ENCODE measurements at places on chromosomes 16 and 17.
A peak's percentile ranks its signal among the peaks of the same experiment; 100 is the strongest.

DNA sequence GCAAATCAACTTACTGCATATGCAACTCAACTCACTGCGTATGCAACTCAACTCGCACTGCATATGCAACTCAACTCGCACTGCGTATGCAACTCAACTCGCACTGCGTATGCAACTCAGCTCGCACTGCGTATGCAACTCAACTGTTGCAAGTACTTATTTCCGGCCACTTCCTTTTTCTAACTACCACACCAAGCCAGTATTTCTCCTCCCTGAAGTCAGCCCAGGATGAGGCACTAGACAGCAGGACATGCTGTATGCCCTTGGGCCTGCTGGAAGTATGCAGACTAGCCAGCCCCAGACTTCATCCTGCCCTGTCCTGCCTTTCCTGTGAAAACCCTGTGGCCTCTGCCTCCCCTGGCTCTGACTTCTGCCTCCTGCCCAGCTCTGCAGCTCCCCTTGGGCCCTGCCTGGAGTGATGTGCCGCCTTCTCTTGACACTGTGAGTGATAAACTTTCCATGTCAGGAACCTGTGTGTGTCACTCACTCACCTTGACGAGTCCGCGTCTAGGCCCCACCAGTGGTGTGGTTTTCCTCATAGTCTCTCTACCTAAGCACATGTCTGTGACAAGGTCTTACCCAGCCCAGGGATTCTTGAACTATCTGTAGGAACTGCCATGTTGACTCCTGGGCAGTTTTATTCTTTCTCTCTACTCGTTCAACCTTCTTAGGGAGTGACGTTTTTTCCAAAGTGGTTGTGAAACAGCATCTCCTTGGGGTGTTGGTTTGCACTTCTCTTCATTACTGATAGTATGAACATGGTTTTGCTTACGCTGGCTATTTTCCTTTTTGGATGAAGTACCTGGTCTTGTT, 16.4 kb downstream of the ZNF778 start:
- no peak for DNase-seq

- no peak for DNase-seq
These were observed 27.9 kb upstream of the DBNDD1 start for GRCh38 chr16:90046971-90047713.

DNA sequence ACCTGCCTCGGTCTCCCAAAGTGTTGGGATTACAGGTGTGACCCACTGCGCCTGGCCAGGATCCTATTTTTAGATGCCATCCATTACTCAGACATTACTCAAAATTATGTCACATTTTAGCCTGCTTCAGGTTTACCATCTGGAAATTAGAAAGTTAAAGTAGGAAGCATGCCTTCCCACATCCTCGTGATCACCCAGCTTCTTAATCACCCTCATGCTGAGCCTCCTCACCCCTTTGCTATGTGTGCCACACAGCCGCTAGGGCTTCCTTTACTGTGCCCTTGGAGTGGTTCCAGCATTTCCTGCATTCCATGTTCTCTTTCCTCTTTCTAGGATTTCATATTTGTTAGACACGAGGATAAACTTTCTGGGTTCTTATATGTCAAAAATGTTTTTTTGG, 9.3 kb downstream of the ADORA2B start:
- DNase-seq = peak; percentile 71

DNA sequence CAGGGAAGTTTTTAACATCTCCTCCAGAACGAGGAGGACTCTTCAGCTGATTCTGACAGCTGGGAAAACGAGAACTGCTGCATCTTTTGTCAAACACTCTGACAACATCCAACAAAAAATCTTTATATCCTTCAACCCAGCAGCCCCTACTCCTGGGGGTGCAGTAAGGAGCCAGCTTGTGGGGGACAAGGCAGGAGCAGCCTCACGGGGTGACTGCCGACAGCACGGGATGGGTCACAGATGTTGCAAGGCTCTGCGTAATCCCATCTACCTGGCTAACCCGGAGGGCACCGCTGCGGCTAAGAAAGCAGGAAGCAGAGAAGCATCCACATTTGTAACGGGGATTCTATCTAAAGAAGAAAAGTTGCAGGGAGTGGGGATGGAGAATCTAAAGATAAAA, 28.6 kb downstream of the WDR45B start:
- DNase-seq = no peak

- no peak for DNase-seq
These were observed 6.4 kb downstream of the NHERF1 start for GRCh38 chr17:74754832-74755231.

DNA sequence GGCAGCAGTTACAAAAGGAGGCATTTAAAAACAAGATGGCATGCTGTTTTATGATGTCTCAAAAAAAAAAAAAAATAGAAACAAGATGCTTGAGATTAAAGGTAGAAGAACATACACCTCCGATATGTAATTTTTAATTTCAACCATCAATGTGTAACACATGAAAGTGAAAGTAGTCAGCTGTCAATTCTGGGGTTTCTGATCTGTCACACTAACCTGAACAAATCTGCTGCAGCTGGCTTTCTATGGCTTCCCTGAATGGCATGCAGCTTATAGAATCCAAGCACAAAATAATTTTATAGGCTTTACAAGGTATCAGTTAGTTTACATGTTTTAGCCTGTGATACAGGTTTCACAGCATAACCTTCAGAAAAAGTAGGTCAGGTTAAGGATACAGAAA, 13.5 kb downstream of the GLYR1 start:
- DNase-seq = no peak

GRCh38 chr17:43664096-43664495, 2.4 kb upstream of the MEOX1 start:
- no peak for DNase-seq

GRCh38 chr17:18069101-18069500, 18.6 kb upstream of the DRG2 start:
- DNase-seq = no peak

GRCh38 chr16:22375117-22375962, 921 bp upstream of the CDR2 start:
- DNase-seq = no peak

GRCh38 chr17:29757788-29758187, 135.1 kb upstream of the CORO6 start:
- no peak for DNase-seq

GRCh38 chr16:495127-495748, 32.3 kb upstream of the CAPN15 start:
- no peak for DNase-seq

DNA sequence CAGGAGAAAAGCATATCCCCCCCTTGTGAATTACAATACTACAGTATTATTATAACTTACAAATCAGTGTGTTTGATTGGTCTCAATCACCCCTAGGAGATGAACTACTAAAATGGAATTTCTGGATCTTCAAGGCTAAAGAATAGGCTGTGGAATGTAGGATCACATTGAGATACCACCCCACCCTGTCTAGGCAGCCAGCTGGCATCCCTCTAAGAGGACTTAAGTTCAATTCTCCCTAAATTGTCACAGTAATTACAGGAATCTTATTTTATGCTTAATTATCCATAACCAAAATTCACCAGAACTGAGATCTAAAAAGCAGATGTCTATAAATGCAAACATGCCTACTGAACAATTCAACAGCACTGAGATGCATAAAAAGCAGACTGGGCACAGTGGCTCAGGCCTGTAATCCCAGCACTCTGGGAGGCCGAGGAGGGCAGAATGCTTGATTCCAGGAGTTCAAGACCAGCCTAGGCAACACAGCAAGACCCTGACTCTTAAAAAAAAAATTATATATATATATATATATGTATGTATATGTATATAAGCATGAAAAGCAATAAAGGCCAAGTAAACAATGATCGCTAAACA, 12.0 kb downstream of the AP1G1 start:
- no peak for DNase-seq

GRCh38 chr16:50260206-50261159, 5.9 kb upstream of the ADCY7 start:
- no peak for DNase-seq

DNA sequence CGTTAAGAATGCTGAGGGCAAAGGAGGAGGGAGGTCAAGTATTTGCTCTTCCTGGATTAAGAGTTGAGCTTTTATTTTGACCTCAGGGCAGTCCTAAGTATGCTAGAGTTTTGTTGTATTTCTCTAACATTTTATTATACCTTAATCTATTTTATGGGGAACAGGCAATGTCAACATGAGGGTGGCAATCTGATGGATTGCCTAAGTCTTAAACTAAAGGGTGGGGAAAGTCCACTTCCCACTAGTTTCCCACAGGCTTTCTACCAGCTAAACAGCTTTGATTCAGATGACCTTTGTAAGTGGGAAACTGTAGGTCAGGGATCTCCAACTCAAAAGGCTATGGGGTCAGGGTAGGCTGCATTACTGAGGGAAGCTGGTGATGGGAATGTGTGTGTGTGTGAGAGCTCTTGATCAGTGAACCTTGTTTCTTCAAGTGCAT, 24.9 kb downstream of the HSD17B2 start:
- DNase-seq = no peak

DNA sequence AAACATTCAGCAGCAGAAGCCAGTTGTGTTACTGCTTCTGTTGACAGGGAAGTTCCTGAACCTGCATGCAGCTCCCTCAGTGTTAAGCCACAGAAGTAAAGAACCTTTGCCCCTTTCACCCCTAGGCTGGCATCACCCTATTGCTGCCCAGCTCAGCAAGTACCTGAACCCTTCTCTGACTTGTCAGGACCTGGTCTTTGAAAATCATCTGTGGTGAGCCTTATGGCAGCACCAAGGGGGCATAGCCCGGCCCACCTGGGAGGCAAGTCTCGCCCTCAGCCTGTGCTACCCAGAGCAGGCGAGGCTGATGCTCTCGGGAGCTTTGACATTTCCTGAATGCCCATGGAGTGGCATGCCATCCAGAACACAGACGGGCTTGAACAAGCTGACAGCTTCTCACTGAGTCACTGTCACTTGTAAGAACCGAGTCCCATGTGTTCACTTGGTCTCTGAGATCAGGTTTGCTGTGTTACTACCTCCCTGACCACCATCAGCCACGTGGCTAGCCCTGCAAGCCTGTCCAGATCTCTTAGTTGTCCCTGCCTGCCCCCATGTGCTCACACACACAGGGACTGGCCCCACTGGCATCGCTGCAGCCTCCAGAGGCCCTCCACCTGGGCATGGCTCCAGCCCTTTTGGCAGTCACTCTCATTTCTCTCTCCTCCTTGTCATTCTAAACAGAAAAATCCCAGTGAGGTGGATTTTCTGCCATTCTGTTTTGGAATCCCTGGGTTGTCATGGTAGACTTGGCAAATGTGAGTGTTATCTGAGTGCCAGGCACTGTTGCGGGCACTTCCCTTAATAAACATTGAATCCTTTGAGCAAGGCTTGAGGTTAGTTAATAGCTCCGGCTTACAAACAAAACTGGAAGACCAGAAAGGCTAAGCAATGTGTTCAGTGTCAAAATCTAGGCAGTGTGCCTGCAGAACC, 2.9 kb upstream of the CARMIL2 start:
- DNase-seq = no peak

GRCh38 chr16:53958341-53958880, 254.5 kb downstream of the FTO start:
- DNase-seq = no peak

- no peak for DNase-seq
These were observed 291.6 kb upstream of the TNRC6C start for GRCh38 chr17:77666881-77667395.

GRCh38 chr17:80529104-80529903, 15.3 kb upstream of the RPTOR start:
- no peak for DNase-seq

DNA sequence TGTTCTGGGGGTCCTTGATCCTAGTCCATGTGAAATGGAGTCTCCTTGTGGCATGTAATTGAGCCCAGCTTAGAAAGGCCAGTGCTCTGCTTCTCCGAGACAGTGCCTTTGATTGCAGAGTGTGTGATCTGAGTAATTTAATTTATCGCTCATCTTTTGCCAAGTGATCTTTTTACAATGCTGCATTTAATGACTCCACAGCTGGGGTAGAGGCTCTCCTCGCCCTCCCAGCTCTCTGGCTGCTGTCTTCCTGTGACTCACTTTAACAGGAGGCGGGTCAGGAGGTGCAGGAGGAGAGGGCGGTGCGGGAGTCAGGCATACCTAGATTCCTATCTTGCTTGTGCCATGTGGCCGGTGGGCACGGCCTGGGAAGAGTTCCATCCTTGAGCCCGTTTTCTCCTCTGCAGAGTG, 113.4 kb upstream of the FOXF1 start:
- peak; percentile 39 for DNase-seq

DNA sequence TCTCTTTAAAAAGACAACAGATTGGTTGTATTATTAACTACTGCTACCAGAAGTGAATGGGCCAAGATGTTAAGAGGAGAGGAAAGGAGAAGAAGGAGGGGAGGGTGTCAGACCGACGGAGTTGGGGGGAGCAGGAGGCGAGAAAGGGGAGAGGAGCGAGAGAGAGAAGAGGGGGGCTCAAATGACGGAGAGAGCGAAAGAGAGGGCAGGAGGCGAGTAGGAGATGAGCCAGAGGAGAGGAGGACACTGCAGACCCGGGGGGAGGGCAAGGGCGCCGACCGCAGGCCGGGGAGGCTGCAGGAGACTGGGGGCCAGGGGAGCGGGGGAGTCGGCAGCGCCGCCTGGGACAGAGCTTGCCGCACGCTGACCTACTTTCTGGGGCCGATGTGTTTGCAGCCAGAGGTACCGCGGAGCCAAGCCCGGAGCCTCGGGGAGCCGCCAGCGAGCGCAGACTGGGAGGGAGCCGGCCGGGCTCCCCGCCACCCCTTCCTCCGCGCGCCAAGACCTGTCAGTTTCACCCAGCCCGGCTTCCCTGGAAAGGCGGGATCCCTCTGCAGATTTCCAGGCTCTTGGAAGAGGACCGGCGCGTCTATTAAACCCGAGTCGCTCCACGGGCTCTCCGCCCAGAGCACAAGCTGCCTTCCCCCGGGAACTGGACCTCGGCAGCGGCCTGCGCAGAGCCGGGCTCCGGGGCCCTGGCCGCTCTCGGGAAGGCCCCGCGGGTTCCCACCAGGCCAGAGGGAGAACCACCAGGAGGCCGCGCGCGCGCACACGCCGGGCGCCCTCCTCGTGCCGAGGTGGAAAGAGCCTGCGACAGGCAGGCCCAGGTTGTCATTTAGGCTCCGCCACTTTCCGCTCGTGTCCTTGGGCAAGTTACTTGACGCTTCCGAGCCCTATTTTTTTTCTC, 74.6 kb downstream of the CMC2 start:
- DNase-seq = no peak

DNA sequence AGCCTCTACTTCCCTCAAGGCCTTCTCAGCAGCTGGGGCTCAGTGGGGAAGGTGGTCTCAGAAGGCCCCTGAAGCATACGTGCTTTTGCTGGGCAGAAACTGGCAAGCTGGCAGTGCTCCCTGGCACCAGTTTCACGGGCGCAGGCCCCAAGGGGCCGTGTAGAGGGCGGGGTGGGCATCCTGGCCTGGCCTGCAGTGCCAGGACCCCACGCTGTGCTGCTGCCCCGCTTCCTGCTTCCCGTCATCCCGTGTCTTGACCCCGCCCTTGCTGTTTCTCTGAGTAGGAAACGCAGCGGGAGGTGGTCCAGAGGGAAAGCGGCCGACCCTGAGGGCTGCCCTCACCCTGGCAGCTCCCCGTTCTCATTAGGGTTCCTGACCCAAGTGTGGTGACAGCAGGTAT, 6.8 kb downstream of the CDK5R1 start:
- no peak for DNase-seq

All from amniotic stem cell (primary cell).